ENCODE measurements at places on chromosomes 4 and X. TPM values are rescaled to one million over a fixed set of nuclear protein-coding genes. Genes with fewer than 3 reads are reported as not detected.

- H3K36me3 ChIP-seq: no peaks in the 10 kb centered on the region
- H3K27me3 ChIP-seq: peaks cover 41% of the 10 kb centered on the region
- DNase-seq: no peak
- H3K27ac ChIP-seq: no peak overlapping the region
- H3K4me1 ChIP-seq: no peaks in the 10 kb centered on the region
Observed at GRCh38 chr4:3729882-3730226, 36.3 kb upstream of the ADRA2C start.

- H3K4me1 ChIP-seq: no peaks in the 10 kb centered on the region
- no peak overlapping the region for H3K27ac ChIP-seq
- no peaks in the 10 kb centered on the region for H3K27me3 ChIP-seq
- peaks cover 6% of the 10 kb centered on the region for H3K36me3 ChIP-seq
- H3K4me3 ChIP-seq: no peak overlapping the region
- DNase-seq: no peak
Observed at GRCh38 chr4:122914938-122915337, 7.5 kb downstream of the NUDT6 start.

COL4A6 gene
- total RNA-seq: 1.8 TPM

GRCh38 chr4:119493419-119493818, 135.2 kb downstream of the PDE5A start:
- no peaks in the 10 kb centered on the region for H3K27me3 ChIP-seq
- no peak overlapping the region for H3K27ac ChIP-seq
- no peaks in the 10 kb centered on the region for H3K4me1 ChIP-seq
- DNase-seq: no peak
- no peak overlapping the region for H3K4me3 ChIP-seq
- peaks cover 55% of the 10 kb centered on the region for H3K36me3 ChIP-seq

DNA sequence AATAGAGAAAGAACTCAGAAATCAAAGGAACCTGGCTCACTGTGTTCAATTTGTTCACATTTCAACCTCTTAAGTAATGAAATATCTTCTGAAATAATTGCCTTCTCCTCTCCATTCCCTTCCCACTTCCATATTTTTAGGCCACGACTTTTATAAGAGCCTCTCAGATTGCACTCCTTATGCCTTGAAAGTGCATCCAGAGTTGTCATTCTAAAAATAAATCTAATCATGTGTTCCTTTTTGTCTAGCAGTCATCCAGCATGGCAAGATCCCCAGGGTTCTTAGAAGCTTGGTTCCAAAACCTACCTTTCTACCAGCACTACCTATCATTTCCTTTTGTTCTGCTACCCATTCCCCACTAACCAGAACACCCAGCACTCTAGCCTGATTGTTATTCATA, 42.4 kb upstream of the RPA4 start:
- no peaks in the 10 kb centered on the region for H3K36me3 ChIP-seq
- no peaks in the 10 kb centered on the region for H3K27me3 ChIP-seq
- DNase-seq: no peak
- H3K27ac ChIP-seq: no peak overlapping the region
